NCI-H1092 treated with DMSO at 0.1 percent for 48 hours (cell line): ENCODE measurements at places on chromosomes 16 and 17.
A peak's percentile ranks its signal among the peaks of the same experiment; 100 is the strongest.

GRCh38 chr17:51165680-51166197 is 472 bp upstream of the NME2 start:
- no peak for DNase-seq

GRCh38 chr16:84001726-84002125 is 33.7 kb downstream of the NECAB2 start:
- no peak for DNase-seq

GRCh38 chr16:1351215-1351581 is 480 bp downstream of the TSR3 start:
- DNase-seq = no peak

DNA sequence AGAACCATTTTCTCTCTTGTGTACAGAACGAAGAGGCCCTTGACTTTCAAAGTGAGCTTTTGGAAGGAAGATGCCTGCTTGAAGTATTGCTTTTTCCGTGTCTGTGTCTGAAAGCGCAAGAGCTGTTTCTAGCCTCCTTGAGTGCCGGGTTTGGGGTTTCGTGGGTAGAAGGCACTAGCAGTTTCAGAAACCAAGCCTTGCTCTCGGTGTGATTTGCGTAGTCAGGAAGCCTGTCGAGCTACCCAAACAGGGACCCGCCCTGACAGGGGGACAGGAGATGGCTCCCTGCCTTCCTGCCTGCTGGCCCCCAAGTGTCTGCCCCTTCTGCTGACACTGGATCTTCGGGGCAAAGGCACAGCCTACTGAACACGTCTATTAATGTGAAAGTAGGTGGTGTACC is 322.0 kb downstream of the MAF start:
- DNase-seq = no peak

DNA sequence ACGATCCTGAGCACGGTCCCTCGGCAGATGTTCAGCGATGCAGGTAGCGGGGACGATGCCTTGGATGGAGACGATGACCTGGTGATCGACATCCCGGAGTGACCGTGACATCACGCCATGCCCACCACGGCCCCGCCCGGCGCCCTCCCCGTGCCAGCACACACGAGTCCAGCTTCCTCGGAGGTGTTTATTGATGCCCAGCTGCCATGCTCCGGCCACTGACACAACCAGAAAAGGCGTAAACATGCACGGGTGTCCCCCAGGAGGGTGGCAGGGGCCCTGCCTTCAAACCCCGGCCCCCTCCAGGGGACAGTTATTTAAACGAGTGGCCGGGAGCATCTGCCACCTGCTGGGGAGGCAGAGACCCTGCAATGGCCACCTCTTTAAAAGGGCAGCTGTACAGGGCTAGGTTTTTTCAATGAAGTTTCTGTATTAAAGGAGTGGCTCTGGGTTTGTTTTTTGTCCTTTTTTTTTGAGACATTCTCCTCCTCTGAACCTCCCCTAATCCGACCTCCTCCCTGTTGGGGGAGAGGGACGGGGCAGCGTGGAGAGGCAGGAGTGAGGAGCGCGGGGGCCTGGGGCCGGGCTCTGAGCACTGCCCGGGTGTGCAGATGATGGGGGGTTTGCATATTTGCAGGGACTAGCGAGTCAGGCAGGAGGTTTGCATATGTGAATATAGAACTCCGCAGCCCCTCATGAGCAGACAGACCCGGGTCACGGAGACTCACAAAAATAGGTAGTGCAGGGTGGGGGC is 5.3 kb downstream of the DOC2A start:
- peak; percentile 23 for DNase-seq

- DNase-seq = no peak
Observed at GRCh38 chr17:62950067-62950466, 16.0 kb upstream of the TANC2 start.

DNA sequence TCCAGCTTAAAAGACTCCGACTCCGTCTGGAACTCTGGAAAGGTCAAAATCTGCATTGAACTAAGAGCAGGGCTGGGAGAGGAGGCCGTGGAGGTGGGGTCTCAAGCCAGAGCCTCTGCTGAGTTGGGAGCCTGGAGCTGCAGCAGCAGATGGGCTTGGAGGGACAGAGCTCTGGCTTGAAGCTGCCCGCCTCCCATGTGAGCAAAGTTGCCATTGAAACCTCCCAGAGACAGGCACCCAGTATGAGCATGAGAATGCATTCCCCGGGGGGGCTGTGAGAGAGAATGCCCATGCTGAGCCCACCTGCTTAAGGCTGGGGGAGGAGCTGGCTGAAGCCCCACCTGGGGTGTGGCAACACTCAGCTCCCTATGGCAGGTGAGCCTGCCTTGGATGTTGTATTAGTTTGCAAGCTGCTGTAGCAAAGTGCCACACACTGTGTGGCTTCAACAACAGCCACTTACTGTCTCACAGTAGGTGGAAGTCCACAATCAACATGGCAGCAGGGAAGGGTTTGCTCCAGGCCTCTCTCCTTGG is 9.6 kb downstream of the KIF19 start:
- no peak for DNase-seq

GRCh38 chr16:19375561-19376158 is 42.0 kb upstream of the TMC5 start:
- DNase-seq = peak; percentile 65

GRCh38 chr16:4246777-4247459 is 5.0 kb upstream of the SRL start:
- no peak for DNase-seq

DNA sequence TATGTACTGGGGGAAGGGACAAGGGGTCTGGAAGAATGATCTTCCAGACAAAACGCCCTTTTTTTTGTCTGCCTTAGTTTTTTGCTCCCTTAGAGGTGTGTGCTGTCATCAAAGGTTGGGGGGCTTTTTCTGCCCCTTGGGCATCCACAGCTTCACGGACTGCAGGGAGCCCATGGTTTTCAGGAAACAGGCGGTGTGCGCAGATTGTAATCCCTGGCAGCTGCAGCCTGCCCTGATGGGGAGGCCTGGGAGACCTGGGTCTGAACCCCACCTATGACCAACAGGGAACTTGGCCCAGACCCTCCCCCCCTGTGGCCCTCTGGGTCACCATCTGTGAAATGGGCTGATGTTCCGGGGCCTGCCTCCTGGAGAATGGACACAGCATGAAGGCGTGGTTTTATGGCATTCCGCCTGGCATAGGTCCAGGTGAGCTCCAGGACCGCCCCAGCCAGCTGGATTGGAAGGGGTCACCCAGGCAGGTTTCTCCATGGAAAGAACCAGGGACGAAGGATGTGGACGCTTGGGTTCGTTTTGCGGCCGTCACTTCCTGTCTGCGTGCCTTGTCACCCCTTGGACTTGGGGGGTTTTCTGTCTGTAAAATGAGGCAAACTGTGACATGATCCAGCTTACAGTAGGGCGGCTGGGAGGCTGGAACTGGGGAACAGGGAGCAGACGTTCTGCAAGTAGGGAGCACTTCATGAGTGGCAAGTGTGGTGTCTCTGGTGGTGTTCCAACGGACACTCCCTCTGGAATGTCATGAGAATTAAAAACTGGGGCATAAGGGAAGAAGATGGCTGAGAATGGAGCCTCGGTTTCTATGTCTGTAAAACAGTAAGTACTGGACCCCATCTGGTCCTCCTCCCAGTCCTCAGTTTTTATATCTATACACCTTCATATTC is 1.5 kb downstream of the CPNE2 start:
- DNase-seq = no peak

GRCh38 chr17:63555500-63556156 is 5.4 kb downstream of the DCAF7 start:
- DNase-seq = no peak

- DNase-seq = no peak
Observed at GRCh38 chr17:2259769-2260536, 43.6 kb downstream of the SMG6 start.

- DNase-seq = peak; percentile 47
Observed at GRCh38 chr17:35774499-35774898, 13.8 kb downstream of the C17orf50 start.

DNA sequence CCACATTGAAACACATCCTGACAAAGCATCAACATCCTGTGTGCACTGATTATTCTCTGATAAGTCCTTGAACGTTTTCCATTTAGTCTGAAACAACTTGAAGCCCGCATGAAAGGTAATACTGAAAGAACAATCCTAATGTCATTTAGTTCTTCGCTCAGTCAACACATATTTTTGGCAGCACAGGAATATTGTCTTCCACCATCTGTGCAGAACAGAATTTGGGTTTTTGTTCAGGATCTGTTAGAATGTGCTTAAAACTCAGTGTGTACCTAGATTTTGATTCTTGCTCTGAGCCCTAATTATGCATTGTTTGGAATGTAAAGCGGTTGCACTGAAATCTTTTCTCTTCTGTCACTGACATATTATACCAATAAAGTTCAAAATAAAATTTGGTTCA is 1036.6 kb downstream of the CDH11 start:
- no peak for DNase-seq

DNA sequence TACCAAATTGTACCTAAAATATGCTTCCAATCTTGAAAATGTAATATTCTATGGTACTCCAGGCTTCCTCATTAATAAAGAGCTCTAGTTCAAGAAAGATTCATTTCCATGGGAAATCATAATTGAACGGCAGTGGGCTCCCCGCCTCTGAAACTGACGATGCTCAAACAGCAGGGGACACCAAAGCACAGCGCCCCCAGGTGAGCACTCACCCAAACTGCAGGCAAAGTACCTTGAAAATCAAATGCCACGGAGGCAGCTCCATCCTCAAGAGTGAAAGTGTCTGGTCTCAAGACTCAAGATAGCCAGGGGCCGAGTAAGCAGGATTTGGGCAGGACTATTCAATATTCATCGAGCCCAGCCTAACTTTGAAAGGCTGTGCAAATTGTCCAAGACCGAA is 217.4 kb upstream of the TNRC6C start:
- no peak for DNase-seq

DNA sequence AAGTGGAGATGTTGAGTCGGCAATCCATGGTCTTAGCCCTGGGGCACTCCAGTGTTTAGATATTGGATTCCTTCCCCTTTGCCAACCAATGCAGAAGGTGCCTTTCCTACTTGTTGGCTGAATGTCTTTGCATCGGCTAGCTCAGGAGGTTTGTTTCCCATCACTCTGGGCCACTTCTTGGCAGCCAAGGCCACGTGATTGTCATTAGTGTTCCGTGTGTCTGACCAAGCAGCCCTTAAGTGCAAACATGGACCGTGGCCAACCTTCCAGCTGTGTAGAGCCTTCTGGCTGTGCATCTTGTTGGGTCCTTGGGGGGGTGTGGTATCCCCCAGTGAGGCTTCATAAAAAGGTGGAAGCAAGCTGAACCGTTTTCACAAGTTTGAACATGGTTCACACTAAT is 66.0 kb downstream of the GNAO1 start:
- peak; percentile 66 for DNase-seq

DNA sequence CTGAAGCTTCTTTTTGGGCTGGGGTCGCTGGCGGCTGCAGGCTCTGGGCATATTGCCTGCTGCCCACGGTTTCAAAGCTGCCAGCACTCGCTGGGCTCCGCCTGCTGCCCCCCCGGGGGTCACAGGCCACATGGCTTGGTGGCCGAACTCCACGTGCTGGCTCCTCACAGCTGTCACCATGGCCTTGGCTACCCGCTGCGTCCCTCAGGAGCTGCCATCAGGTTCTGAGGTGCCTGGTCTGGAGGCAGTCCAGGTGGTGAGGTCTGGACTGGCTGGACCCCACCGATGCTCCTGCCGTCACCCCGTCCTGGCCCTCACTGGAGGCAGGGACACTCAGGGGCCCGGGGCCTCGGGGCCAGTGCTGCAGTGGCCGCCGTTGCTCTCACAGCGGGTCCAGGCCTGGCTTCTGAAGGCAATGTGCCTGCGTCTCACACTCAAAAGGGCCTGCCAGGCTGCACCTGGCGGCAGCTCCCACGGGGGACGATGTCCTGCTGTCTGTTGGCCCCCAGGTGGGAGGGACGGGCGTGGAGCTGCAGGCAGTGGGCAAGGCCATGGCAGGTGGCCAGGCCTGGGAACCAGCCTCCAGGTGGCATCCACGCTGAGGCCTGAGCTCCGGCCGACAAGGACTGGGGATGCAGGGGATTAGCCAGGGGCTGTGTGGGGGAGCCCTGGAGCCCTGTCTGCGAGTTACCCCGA is 13.3 kb downstream of the CAPN15 start:
- DNase-seq = no peak

DNA sequence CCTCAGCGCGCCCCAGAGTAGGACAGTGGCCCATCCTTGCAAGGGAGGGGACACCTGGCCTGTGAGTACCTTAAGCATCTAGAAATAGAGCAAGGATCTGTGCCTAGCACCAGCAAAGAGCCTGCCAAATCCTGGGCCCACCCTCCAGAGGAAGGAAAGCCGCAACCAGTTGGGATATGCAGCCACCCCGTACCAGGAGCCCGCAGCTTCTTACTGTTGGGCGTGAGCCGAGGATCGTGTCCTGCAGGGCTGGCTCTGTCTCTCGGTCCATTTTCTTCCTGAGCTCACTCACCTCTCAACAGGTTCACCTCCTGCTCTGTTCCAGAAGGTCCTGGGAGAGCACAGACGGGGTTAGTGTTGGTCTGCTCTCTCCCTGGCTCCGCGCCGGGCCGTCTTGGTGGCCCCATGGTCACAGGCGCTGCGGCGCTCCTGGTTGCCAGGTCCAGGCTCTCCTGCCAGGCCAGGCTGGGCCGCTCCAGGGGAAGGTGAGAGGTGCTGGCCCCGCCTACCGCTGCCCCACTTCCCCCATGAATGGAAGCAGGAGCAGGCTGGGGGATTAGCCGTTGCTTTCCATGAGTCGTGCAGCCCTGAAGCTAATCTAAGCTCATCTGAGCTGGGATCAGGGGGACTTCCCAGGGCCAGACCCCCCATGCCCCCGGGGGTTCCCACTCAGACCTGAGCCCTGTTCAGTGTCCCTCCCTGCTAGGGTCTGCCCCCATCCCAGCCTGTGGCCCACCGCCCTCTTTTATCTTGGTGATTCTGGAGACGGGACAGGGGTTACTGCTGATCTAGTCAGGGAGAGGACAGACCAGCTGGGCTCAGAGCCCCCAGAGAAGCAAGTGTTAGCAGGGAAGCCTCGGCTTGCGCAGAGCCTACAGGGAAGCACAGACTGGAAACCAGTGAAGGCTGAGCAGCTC is 12.7 kb downstream of the ENDOV start:
- DNase-seq = no peak

- DNase-seq = no peak
Observed at GRCh38 chr17:82228842-82229697, at the start of gene SLC16A3. Gene SLC16A3 (plus strand): TSS chr17:82229042. CDS start chr17:82236009, 6,967 bp downstream.
